Activated gamma-delta T cell treated with anti-CD3 and anti-CD28 coated beads, Interleukin-2, amount 50 U/mL, for 16 hours (primary cell): ENCODE measurements at places on chromosomes 3 and 15.

DNA sequence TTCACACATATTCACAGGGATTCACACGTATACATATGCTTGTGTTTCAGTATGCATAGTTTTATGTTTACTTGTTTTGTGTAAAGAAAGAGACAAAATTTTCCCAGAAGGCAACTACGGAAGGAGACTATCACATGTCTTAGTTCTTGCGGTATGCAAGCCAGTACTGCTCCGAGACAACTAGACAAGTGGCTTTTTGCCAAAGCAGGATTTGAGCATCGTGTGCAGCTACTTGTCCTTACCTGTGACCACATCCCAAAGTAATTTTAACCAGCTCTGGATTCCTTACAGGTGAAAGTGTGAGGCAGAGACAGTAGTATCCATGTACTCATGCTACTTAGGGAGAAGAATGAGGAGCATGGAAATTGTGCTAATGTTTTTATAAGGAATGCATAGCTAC lies 591.4 kb upstream of the NR2F2 start:
- no peak for DNase-seq

GRCh38 chr15:25416693-25417092 lies 22.1 kb downstream of the UBE3A start:
- DNase-seq: no peak

- DNase-seq: no peak
Measured at GRCh38 chr15:74422652-74423430, 10.9 kb downstream of the SEMA7A start.

GRCh38 chr15:56814429-56814828 lies 81.1 kb upstream of the ZNF280D start:
- DNase-seq: no peak

DNA sequence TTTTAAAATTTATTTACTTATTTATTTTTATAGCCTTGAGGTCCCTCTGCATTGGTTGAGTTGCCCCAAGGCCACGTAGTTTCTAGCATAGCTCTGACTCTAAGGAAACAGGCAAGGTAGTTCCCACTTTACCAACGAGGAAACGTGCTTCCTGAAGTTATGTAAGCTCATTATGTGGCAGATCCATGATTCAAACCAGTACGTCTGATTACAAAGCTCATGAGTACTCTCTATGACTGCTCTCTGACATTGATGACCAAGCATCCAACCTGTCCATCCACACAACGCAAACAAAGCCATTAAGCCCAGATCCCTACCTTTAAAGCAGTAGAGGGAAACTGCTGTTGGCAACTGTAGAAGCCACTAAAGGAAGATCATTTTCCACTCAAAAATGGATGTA lies 25.6 kb downstream of the WWTR1 start:
- DNase-seq: no peak

DNA sequence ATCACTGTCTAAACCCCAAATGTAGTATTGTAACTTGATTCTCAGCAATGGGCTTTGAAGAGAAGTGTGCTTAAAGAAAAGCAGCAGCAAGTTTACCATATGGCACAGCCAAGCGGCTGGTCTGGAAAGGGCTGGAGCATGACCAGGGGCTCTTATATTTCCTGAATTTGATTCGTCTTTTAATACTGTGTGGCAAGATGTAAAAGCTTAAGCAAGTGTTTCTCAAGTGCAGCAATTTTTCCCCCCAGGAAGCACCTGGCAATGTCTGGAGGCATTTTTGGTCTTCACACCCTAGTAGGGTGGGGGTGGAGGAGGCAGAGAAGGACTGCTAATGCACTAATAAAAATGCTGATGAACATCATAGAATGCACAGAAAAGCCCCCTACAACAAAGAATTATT lies 397.9 kb downstream of the NTRK3 start:
- DNase-seq: no peak
